Myocyte (in vitro differentiated cells): ENCODE measurements at places on chromosomes 3 and 15.

- DNase-seq: peak; percentile 29
Observed at GRCh38 chr3:83934192-83935021, 1024.4 kb upstream of the CADM2 start.

GRCh38 chr3:101104321-101104720 is 111.1 kb upstream of the ABI3BP start:
- DNase-seq: no peak

DNA sequence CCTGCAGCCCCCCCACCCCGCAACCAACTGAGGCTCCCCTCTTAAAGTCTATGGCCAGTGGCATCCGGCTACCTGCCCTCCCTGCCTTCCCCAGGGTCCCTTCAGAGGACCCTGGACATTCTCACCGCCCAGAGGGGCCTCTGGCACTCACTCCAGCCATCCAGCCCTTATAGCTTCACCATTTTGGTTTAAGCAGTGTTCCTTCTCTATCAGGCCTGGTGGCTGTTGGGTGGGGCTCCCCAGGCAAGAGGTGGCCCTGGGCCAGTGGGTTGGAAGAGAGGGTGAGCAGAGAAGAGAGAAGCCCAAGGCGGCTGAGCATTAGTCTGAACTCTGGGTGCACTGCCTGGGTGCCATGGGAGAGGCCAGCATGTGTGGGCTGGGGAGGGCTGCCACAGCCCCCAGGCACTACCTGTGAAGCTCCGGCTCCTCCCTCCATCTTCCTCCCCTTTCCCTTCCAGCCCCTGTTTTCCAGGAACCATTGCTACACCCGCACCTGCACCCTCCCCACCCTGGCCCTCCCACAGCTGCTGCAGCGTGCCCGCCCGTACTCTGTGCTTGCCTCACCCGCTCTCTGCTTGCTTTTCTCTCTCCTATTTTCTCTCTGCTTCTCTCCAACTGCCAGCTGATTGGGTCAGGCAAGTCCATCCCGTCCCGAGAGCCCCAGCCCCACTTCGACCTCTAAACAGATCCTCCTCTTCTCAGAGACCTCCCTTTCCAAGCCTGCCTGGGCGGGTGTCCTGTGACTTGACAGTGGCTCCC is 168.2 kb downstream of the TBC1D2B start:
- no peak for DNase-seq

DNA sequence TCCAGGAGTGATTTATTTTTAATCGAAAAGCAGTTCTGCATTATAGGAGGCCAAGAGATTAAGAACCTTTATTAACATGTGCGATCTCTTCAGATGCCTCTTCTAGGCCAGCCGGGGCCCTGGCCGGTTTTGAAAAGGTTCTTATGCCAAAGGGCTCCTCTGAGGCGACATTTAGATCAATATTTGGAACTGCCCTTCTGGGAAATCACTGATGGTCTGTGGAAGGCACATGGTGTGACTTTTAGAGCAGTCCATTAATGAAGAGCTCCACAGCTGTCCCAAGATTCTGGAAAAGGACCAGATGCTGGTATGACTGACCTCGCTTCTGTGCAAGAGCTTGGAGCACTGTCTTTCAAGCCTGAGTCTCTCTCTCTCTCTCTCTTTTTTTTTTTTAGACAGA is 19.7 kb downstream of the MGLL start:
- DNase-seq: peak; percentile 74

GRCh38 chr3:176663387-176663786 is 533.9 kb downstream of the TBL1XR1 start:
- no peak for DNase-seq
